ENCODE measurements at places on chromosomes 2 and 18.

- DNase-seq = no peak
These were observed 35.4 kb downstream of the ANKRD29 start for GRCh38 chr18:23627321-23627720.

DNA sequence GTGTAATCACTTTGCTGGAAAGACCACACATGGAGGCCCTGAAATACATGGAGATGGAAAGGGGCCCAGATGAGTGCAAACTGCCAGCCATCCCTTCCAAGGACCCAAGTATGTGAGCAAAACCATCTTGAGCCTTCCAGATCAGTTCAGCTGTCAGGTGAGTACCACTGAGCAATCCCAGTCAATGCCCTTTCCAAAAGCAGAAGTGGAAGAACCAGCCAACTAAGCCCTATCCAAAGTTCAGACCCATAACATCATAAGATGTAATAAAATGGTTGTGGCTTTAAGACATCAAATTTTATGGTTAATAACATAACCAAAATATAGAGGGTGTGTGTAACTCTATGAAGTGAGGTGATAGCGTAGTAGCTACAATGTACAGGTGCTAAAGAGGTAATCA, 88.5 kb downstream of the NXPH2 start:
- no peak for DNase-seq

- no peak for DNase-seq
These were observed 50.6 kb upstream of the IKZF2 start for GRCh38 chr2:213202011-213202410.

DNA sequence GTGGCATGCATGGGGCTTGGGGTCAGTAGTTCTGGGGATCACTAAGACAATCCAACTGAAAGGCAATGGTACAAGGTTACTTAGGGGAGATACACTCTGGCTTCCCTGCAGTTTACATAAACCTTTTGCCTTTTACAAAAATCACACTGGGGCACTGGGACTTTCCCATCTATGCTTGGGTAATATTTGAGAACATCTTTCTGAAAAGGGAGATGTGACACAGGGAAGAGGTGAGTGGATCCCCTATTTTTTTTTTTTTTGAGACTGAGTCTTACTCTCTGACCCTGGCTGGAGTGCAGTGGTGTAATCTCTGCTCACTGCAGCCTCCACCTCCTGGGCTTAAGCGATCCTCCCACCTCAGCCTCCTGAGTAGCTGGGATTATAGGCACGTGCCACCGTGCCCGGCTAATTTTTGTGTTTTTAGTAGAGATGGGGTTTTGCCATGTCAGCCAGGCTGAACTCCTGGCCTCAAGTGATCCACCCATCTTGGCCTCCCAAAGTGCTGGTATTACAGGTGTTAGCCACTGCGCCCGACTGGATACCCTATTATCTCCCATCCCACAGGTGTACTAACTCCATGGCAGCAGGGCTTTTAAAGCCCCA, 82.8 kb upstream of the DNMT3A start:
- no peak for DNase-seq

GRCh38 chr2:234291765-234292204, 205.1 kb downstream of the ARL4C start:
- DNase-seq = peak; percentile 44

GRCh38 chr2:234243871-234244565, 193.5 kb downstream of the SPP2 start:
- DNase-seq = no peak

DNA sequence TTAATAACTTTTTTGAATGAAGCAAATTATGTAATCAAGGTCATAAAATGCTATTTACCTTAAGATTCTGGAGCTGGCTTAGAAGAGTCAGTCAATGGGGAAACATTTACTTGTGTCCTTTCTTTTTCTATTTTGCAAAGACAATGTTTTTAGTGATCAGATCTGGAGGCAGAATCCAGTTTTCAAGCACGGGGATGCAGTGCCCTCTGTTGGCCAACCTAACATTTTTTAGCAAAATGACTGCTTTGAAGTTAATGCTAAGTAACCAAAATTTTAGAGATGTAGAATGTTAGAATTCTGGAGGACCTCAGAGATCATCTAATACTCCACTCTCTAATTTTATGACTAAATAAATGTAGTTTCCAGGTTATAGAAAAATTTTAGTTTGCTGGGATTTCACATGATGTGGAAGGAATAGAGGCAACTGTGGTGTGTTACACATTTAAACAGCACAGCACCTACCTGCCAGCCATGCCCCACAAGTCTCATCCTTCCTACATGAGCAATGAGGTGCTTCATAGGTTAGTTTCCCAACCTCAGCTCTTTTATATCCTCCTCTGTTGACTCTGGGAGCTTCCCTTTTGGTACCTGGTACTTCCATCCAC, 23.6 kb upstream of the SLC9A4 start:
- peak; percentile 66 for DNase-seq

GRCh38 chr2:143255899-143256298, 126.7 kb downstream of the ARHGAP15 start:
- no peak for DNase-seq

GRCh38 chr2:127511917-127512316, 14.4 kb downstream of the IWS1 start:
- no peak for DNase-seq

- DNase-seq = no peak
These were observed 59.8 kb downstream of the SLC4A3 start for GRCh38 chr2:219687272-219687671.
